ENCODE measurements at places on chromosomes 4 and X. TPM values are rescaled to one million over a fixed set of nuclear protein-coding genes. Genes with fewer than 3 reads are reported as not detected.
A peak's percentile ranks its signal among the peaks of the same experiment; 100 is the strongest.

DNA sequence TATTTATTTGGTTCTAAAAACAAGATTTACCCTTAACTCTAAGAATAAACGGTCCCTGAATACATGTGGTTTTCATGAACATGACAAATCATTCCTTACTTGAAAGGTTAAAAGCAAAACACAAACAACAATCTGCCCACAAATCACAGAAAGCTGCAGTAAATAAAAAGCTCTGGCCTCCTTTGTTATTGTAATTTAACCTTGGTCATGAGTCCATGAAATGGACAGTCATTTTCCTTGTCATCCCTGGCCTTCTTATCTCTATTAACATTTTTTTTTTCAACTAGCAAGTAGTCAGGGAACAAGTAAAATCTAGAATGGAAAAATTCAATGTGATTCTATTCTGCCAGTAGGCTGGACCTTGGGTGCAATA is 92.7 kb downstream of the SCD5 start:
- peaks cover 27% of the 10 kb centered on the region for H3K4me1 ChIP-seq
- peak overlapping the region; percentile 54 for H3K27ac ChIP-seq
- DNase-seq: no peak
- H3K27me3 ChIP-seq: no peaks in the 10 kb centered on the region

- H3K4me1 ChIP-seq: no peaks in the 10 kb centered on the region
- H3K36me3 ChIP-seq: no peaks in the 10 kb centered on the region
- H3K27me3 ChIP-seq: no peaks in the 10 kb centered on the region
- H3K4me3 ChIP-seq: no peak overlapping the region
- no peak for DNase-seq
Measured at GRCh38 chr4:92237559-92237958, 66.2 kb upstream of the GRID2 start.

- no peaks in the 10 kb centered on the region for H3K36me3 ChIP-seq
- no peak for DNase-seq
- H3K4me1 ChIP-seq: peaks cover 23% of the 10 kb centered on the region
Measured at GRCh38 chr4:55866973-55867574, 13.6 kb downstream of the EXOC1 start.

DNA sequence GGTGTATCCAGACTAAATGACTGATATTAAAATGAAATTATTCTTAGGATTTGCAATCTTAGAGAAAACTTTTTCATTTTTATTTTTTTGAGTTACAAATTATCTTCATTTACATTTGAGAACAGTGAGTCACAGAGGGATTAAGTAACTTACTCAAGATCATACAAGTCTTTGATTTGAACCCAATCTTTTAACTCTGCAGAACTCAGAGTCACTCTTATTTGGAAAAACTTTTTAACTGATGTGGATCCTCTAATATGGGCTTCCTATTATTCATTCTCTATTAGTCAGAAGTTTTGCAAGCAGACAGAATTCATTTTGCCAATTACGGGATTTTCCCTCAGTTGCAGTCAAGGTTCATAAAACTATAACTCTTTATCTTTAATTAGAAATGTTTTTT is 20.1 kb downstream of the HPRT1 start:
- H3K27me3 ChIP-seq: no peaks in the 10 kb centered on the region
- DNase-seq: no peak
- no peaks in the 10 kb centered on the region for H3K4me1 ChIP-seq
- H3K4me3 ChIP-seq: no peak overlapping the region
- H3K36me3 ChIP-seq: no peaks in the 10 kb centered on the region
- H3K27ac ChIP-seq: no peak overlapping the region

DNA sequence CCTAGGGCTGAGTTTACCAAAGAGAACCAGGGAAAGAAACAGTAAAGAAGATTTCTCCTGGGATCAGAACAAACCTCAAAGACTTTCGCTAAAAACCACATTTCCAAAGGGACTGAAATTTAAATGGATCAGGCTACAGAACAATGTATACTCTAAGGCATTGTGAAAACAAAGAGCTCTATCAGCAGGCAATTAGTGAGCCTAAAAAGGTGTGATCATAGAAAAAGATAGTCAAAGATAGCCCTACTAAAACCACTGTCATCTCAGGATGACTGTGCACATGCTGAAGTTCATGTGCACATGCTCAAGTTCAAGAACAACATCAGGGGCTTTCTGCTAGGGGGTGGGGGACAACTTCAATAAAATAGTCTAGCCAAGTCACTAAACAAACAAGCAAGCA is 12.9 kb upstream of the SMIM10L2A start:
- H3K4me3 ChIP-seq: no peak overlapping the region
- H3K27ac ChIP-seq: no peak overlapping the region
- H3K4me1 ChIP-seq: no peaks in the 10 kb centered on the region
- no peaks in the 10 kb centered on the region for H3K36me3 ChIP-seq

- H3K36me3 ChIP-seq: no peaks in the 10 kb centered on the region
- no peaks in the 10 kb centered on the region for H3K27me3 ChIP-seq
- H3K4me3 ChIP-seq: no peak overlapping the region
- no peak overlapping the region for H3K27ac ChIP-seq
Measured at GRCh38 chr4:4875611-4876010, 16.1 kb downstream of the MSX1 start.

- no peak overlapping the region for H3K4me3 ChIP-seq
- DNase-seq: no peak
- no peaks in the 10 kb centered on the region for H3K4me1 ChIP-seq
- no peaks in the 10 kb centered on the region for H3K36me3 ChIP-seq
- no peak overlapping the region for H3K27ac ChIP-seq
Measured at GRCh38 chr4:174483792-174484191, 38.5 kb downstream of the HPGD start.

DNA sequence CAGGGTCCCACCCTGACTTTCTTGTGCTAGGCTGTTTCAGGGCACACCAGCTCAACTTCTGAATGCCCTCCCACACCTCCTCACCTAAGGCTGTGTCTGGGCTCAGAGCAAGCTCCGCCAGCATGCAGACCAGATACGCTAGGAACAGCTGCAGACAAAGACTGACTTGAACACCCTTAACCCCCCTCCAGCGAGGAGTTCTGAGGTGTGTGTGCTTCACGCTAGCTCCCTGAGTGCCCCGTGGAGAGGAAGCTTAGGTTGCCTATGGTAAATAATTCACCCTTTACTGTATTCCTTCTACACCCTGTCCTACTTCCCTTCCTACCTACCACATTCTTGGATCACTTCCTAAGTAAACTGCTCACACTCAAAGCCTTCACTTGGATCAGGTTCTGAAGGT is 115.0 kb downstream of the VCX3B start:
- H3K36me3 ChIP-seq: no peaks in the 10 kb centered on the region
- no peak for DNase-seq
- no peaks in the 10 kb centered on the region for H3K4me1 ChIP-seq
- no peak overlapping the region for H3K4me3 ChIP-seq
- no peak overlapping the region for H3K27ac ChIP-seq

GRCh38 chr4:14339715-14340114 is 662.6 kb upstream of the CPEB2 start:
- H3K27me3 ChIP-seq: no peaks in the 10 kb centered on the region
- H3K27ac ChIP-seq: no peak overlapping the region
- DNase-seq: no peak
- no peaks in the 10 kb centered on the region for H3K4me1 ChIP-seq

DNA sequence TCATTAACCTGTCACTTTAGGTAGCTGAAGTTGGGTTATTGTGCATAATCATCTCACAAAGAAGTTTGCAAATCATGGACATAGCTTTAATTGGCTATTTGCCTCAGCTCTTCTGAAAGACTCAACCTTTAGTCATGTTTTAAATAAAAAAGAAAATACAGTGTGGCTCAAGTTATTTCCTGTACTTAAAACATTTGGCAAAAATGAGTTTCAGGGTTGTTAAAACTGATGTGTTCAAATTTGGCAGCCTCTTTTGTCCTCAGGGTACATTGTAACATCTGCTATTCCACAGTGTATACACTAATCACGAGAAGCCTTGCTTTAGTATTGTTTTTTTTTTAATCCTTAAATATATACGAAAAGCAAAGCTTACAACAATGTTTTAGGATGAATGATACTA is 31.5 kb upstream of the HPGD start:
- H3K27me3 ChIP-seq: no peaks in the 10 kb centered on the region
- no peak overlapping the region for H3K4me3 ChIP-seq
- H3K4me1 ChIP-seq: peaks cover 5% of the 10 kb centered on the region
- no peak for DNase-seq
- H3K27ac ChIP-seq: no peak overlapping the region
- H3K36me3 ChIP-seq: no peaks in the 10 kb centered on the region

DNA sequence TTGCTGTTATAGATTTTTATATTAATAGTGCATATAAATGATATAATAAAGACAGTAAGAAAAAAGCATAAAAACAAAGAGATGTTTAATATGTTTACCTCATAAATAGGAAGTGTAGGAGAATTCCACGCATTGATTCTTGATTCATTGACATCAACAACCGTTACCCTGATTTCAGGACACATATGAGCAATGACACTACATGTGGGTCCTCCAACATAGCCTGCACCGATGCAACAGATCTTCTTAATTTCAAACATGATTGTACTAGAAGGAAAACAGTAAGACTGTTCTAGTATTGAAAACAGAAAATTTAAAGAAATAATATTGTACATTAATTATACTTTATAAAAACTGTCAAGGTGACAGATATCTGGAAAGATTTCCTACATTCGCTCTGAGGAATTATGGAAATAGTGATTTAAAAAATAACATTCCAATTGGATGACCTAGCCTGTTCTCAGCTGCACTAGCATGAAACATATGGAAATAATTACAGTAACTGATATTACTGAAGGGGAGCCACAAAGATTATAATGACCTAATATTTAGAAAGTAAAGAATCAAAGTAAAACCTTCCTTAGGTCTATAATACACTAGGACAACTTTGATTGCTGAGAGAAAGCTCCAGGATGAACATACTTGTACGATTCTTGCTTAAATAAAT is 5.9 kb downstream of the UGDH start:
- no peaks in the 10 kb centered on the region for H3K27me3 ChIP-seq
- H3K4me3 ChIP-seq: no peak overlapping the region
- no peak for DNase-seq
- peaks cover 21% of the 10 kb centered on the region for H3K36me3 ChIP-seq
- no peak overlapping the region for H3K27ac ChIP-seq
- H3K4me1 ChIP-seq: peaks cover 41% of the 10 kb centered on the region

DNA sequence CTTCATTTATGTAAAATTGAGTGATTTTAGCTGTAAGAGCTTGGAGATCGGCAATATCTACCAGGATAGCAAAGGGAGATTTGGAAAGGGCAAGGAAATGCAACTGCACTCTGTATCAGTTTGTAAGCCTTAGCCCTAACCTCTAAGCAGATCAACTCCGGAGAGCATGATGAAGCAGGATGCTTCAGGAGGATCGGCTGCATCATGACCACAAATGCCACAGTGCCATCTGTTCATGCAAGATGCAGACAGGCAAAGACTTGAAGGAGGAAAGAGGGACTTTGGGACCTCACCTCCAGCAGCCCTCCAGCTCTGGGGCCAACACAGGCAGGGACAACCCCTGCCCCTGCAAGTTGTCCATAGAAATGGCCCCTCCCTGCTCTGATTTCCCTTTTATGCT is 377.6 kb upstream of the GATB start:
- no peaks in the 10 kb centered on the region for H3K36me3 ChIP-seq
- no peak for DNase-seq
- H3K27ac ChIP-seq: no peak overlapping the region
- no peaks in the 10 kb centered on the region for H3K4me1 ChIP-seq
- no peaks in the 10 kb centered on the region for H3K27me3 ChIP-seq

DNA sequence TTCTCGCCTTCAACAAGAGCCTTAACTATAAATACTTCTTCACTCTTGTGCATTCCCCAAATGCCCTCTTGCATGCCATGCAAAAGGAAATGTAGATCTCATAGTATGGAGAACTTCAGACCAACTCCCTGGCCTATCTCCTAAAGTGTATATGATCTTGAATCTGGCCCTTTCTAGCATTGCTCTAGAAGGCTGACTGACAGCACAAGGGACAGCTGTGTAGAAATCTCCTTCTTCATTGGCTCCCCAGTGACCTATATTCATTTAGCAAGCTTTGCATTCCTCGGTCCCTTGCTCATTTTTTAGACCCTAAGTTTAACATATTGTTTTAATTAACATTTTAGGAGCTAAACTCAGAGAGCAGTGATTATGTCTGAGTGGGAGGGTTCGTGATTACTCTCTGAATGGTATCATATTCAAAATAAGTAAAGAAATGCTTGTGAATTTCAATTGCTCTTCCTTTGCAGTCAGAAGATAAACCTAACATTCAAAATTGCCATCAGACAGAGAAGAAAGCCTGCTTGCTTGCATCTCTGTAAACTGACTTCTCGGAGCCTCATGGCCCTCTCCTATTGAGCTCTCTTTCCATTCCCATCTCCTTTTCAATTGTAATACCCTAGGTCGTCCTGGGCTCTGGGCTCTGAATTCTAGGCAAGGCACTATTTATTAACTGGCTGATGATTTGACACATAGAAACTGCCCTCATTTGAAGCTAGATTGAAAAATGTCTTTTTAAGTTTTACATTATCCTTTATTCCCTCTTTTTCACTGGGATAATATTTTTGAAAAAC is 120.3 kb upstream of the PRKG2 start:
- H3K4me1 ChIP-seq: no peaks in the 10 kb centered on the region
- H3K27me3 ChIP-seq: no peaks in the 10 kb centered on the region
- no peaks in the 10 kb centered on the region for H3K36me3 ChIP-seq
- no peak overlapping the region for H3K27ac ChIP-seq
- DNase-seq: no peak

DNA sequence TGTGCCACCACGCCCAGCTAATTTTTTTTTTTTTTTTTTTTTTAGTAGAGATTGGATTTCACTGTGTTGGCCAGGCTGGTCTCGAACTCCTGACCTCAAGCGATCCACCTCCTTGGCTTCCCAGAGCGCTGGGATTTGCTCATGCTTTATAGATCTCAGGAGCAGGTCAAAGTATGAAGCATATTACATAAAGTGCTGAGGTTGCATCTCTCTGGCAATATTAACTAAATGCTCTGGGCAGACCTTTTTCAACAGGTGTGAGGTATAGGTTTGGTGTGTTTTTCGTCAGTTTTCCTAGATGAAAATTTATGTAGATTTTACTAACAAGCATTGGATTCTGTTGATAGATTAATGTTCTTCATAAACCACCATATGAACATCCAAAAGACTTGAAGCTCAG is 19.3 kb upstream of the GCNA start:
- H3K27me3 ChIP-seq: no peaks in the 10 kb centered on the region
- H3K4me3 ChIP-seq: no peak overlapping the region
- H3K27ac ChIP-seq: no peak overlapping the region

SOWAHD gene
- total RNA-seq: not detected

FOXO4 gene
- total RNA-seq: 22.8 TPM

MGARP gene
- 2.2 TPM for total RNA-seq

PFKFB1 gene
- total RNA-seq: not detected

AWAT2 gene
- not detected for total RNA-seq

BMPR1B gene
- total RNA-seq: 0.49 TPM

AFM gene
- total RNA-seq: not detected

NHSL2 gene
- total RNA-seq: 12.3 TPM

PF4V1 gene
- total RNA-seq: not detected
